ENCODE measurements at places on chromosomes 1 and 21. TPM values are rescaled to one million over a fixed set of nuclear protein-coding genes. Genes with fewer than 3 reads are reported as not detected.

DNA sequence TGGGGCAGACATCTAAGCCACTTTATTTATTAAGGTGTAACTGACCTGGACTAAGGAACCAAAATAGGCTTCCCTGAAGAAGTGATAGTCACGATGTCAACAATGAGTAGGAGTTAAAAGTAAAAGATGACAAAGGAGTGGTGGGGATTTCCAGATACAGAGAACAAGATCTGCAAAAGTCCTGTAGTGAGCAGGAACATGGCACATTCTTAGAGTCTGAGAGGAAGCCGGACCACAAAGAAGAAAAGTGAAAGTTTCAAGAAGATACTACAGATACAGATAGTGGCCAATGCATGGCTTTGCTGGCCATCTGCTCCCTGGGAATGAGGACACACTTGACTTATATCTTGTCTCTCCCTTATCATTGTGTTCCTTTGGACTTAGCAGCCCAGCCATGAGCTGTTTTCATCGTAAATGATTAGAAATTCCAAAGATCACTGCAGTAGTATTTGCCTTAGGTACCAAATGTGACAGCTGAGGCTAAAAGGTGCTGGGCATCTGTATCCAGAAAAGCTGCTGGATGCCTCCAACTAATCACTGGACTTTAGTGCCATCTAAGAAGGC lies 302.4 kb upstream of the NR5A2 start:
- H3K4me1 ChIP-seq, result no peaks in the 10 kb centered on the region
- no peaks in the 10 kb centered on the region for H3K36me3 ChIP-seq

The FMO4 gene
- 0.91 TPM for total RNA-seq

DNA sequence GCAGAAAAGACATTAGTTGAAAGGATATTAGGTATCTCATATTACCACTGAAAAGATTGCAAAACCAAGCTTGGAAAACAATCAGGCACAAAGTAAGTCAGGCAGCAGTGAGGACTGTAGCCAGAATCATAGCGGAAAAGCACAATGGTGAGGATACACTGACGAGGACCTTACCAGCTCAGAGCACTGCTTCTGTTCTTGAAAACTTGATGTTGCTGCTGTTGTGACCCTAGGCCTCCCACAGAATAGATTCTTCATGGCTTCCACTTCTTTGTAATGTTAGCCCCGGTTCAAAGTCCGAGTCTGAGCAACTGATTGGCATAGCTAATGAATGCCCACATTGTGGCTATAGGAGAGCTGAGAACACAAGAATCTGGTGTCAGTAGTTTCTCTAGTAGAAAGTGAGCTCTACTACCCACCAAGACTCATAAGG lies 45.2 kb upstream of the LRRC8C start:
- H3K4me1 ChIP-seq, result peaks cover 62% of the 10 kb centered on the region
- H3K27me3 ChIP-seq, result no peaks in the 10 kb centered on the region
- peaks cover 57% of the 10 kb centered on the region for H3K36me3 ChIP-seq
- no peak overlapping the region for H3K27ac ChIP-seq

- H3K27ac ChIP-seq, result no peak overlapping the region
- no peak for DNase-seq
- H3K27me3 ChIP-seq, result no peaks in the 10 kb centered on the region
Observed at GRCh38 chr1:70659891-70660290, 248.8 kb downstream of the CTH start.

DNA sequence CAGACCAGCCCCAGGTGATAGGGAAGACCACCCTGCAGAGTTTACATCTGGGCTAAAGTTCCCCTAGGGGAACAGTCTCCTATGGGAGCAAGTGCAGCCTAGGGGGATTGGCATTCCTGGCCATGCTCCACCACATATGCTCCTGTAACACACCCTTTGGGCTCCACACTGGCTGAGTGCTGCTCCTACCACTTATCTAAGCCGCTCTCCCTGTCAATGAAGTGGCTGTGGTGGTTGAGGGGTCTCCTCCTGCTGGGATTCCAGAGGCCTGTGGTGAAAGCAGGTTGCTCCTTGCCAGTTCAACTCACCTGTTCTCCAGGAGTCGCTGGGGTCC lies 51.1 kb downstream of the COL24A1 start:
- H3K36me3 ChIP-seq, result no peaks in the 10 kb centered on the region
- H3K4me1 ChIP-seq, result no peaks in the 10 kb centered on the region
- H3K27ac ChIP-seq, result no peak overlapping the region
- no peaks in the 10 kb centered on the region for H3K27me3 ChIP-seq

DNA sequence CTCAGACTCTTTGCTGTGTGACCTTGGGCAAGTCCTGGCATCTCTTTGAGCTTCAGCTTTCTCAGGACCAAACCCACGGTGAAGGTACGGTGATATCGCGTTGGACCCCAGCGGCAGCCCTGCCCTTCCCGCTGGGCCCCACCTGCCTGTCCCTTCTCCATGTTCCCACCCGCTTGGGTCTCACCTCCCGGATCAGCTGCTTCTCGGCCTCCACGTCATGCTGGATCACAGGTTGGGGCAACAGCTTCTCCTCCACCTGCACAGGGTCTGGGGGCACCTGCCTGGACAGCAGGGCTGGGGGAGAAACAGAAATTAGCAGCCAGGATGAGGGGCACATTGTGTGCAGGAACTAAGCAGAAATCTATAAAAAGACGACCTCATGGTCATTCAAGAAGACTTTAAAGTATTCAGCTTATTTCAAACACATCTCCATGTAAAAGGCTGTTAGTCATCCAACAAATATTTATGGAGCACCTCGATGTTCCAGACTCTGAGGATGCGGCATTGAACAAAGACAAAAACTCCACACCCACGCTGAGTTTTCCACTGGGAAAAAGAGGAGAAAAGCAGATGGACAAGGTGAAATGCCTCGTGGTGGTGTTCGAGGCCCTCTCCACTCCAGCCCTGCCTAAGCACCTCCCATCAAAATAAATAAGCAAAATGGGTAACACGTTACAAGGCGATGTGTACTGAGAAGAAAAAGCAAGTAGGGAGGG lies 19.5 kb downstream of the KIF17 start:
- H3K4me1 ChIP-seq, result peaks cover 6% of the 10 kb centered on the region
- DNase-seq, result no peak
- no peak overlapping the region for H3K4me3 ChIP-seq
- no peaks in the 10 kb centered on the region for H3K36me3 ChIP-seq

DNA sequence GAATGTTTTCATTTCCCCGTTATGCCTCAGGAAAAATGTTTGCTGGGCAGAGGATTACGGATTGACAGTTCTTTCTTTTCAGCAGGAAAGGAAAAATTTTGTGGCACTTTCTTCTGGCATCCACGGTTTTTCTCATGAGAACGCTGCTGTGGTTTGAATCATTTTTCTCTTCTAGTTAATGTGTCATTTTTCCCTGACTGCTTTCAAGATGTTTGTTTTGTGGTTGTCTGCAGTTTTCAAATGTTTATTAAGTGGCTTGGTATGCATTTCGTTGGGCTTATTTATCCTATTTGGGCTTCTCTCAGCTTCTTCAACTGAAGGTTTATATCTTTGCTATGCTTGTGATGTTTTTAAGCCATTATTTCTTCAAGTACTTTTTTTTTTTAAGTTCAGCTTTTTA lies 359.0 kb downstream of the RGS7 start:
- no peaks in the 10 kb centered on the region for H3K4me1 ChIP-seq
- H3K27ac ChIP-seq, result no peak overlapping the region
- DNase-seq, result no peak

The MRPL9 gene
- 111 TPM for total RNA-seq

GRCh38 chr1:11978301-11978700 lies 1.9 kb upstream of the MFN2 start:
- H3K27ac ChIP-seq, result no peak overlapping the region
- H3K27me3 ChIP-seq, result no peaks in the 10 kb centered on the region
- H3K36me3 ChIP-seq, result peaks cover 10% of the 10 kb centered on the region
- no peak for DNase-seq
- H3K4me3 ChIP-seq, result no peak overlapping the region
- H3K4me1 ChIP-seq, result peaks cover 46% of the 10 kb centered on the region

DNA sequence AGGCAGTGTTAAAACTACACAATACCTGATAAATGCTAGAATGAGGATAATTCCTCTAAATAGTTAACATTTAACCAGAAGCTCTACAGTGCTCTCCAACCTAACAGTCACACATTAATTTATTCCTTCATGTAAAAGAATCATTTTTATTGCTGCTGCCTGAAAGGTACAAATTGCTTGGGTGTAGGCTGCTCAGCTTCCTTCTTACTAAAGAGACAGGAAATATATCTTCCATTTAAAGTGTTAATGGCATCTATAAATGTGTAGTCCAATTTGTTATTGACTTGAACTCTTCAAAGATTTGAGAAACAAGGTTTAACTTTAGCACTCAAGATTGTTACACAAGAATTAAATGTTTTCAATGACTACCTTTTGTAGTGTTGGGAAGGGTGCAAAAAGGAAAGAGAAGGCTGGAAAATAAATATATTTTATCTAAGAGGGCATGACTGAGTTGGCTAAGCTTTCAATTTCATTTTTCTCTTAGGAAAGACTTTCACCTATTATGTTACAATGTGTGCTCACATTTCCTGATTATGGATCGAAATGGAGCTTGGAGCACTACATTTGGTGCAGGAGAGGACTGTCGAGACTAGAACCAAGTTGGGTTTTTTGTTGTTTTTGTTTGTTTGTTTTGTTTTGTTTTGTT lies 105.5 kb upstream of the CACYBP start:
- no peak overlapping the region for H3K4me3 ChIP-seq
- DNase-seq, result no peak
- H3K27ac ChIP-seq, result no peak overlapping the region
- peaks cover 4% of the 10 kb centered on the region for H3K4me1 ChIP-seq
- no peaks in the 10 kb centered on the region for H3K27me3 ChIP-seq
- peaks cover 26% of the 10 kb centered on the region for H3K36me3 ChIP-seq

The MAP3K21 gene
- total RNA-seq, result 1.9 TPM

DNA sequence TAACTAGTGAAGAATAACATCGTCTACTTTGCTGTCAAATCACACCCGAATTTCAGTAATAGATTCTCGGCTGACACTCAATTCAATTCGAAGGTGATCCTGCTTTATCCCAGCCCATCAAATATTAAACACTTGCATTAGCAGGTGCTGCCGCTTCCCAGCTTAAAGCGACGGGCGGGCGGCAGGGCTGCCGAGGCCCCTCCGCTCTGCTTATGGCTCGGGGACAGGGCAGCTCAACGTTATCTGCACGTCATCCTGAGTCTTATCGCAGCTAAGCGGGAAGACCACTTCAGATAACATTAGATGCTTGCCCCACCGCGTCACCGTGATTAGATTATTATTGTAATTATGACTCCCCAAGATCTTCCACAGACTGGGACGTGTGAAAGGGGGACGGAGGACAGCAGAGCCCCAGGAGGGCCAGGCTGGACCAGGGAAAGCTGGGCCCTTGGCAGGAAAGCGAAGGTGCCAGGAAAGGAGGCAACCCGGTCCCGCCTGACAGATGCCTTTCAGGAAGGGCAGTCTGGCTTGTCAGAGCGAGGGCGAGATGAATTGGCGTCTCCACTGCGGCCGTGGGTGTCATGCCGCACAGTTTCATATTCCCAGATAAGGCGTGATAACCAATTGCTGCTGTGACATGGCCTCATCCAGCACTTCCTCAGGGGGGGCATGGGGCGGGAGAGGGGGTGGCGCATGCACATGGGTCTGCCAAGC lies 37.0 kb downstream of the DMAP1 start:
- no peak for DNase-seq
- H3K27me3 ChIP-seq, result no peaks in the 10 kb centered on the region
- no peaks in the 10 kb centered on the region for H3K4me1 ChIP-seq
- H3K27ac ChIP-seq, result no peak overlapping the region
- no peak overlapping the region for H3K4me3 ChIP-seq

The KCNH1 gene
- not detected for total RNA-seq

The GPR3 gene
- 0.49 TPM for total RNA-seq

The SERTAD4 gene
- not detected for total RNA-seq

The BGLAP gene
- 1.0 TPM for total RNA-seq

- H3K4me1 ChIP-seq, result peaks cover 12% of the 10 kb centered on the region
- peaks cover 3% of the 10 kb centered on the region for H3K27me3 ChIP-seq
- H3K27ac ChIP-seq, result no peak overlapping the region
- no peaks in the 10 kb centered on the region for H3K36me3 ChIP-seq
Observed at GRCh38 chr21:43189936-43190335, 21.1 kb downstream of the CRYAA start.

The PSMB4 gene
- 365 TPM for total RNA-seq

- no peak overlapping the region for H3K4me3 ChIP-seq
- H3K4me1 ChIP-seq, result no peaks in the 10 kb centered on the region
- DNase-seq, result no peak
- peaks cover 3% of the 10 kb centered on the region for H3K36me3 ChIP-seq
- H3K27ac ChIP-seq, result no peak overlapping the region
Observed at GRCh38 chr21:45747802-45748445, 104.4 kb downstream of the PCBP3 start.

DNA sequence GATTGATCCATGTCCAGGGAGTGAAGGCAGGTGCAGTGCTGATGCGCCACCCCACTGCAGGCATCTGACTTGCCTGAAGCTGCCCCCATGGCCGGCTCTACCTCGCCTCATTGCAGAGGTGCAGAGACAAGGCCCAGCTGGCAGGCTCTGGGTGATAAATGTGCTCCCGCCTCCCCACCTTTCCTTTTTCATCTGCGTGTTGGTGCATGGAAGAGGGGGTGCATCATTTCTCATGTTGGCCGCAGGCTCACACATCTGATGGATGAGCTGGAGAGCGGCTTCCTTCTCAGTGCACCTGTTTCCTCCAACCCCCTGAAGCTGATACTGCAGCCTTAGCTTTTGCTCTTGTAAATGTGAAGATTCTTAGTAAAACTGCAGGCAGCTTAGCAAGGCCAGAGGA lies 306.0 kb upstream of the KAZN start:
- H3K36me3 ChIP-seq, result no peaks in the 10 kb centered on the region
- H3K27ac ChIP-seq, result no peak overlapping the region
- H3K4me1 ChIP-seq, result no peaks in the 10 kb centered on the region
- peaks cover 2% of the 10 kb centered on the region for H3K27me3 ChIP-seq
- H3K4me3 ChIP-seq, result no peak overlapping the region

DNA sequence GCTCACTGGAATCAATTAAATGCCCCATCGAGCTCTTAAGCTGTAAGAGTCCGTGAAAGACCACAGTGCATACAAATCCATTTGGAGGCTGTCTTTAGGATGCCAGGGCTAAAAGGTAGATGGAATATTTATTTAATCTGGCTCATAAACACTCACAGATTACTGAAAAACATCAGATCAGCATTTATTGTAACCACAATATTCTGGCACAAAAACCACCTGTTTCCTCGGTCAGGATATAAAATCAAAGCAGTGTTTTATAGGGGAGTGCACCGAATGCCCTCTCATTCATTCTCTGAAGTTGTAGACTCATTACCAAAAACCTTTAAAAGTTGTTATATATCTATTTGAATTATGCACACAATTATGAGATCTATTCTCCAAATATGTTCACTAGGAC lies 500.9 kb downstream of the NEGR1 start:
- H3K4me3 ChIP-seq, result no peak overlapping the region
- no peaks in the 10 kb centered on the region for H3K4me1 ChIP-seq
- no peaks in the 10 kb centered on the region for H3K36me3 ChIP-seq
- no peak overlapping the region for H3K27ac ChIP-seq
- DNase-seq, result no peak

DNA sequence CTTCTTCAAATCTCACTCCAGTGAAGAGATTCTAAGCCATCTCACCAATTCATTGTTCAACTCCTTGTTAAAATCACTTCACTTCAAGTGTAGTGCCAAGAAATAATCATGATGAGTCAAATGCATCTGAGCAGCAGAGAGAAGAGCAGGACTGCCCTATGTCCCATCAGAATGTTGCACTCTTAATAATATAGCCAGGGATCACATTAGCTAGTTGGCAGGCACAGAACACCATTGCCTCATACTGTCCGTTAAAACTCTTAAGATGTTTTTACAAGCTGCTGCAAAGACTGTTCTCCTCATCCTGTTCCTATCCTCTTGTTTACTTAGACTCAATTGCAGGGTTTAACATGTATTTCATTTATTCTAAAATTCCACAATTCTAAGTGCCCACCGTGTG lies 432.9 kb downstream of the PLPP3 start:
- no peak for DNase-seq
- H3K27me3 ChIP-seq, result no peaks in the 10 kb centered on the region
- no peaks in the 10 kb centered on the region for H3K36me3 ChIP-seq
- no peaks in the 10 kb centered on the region for H3K4me1 ChIP-seq
- no peak overlapping the region for H3K27ac ChIP-seq
- no peak overlapping the region for H3K4me3 ChIP-seq
